ENCODE measurements at places on chromosomes 3 and 15.

DNA sequence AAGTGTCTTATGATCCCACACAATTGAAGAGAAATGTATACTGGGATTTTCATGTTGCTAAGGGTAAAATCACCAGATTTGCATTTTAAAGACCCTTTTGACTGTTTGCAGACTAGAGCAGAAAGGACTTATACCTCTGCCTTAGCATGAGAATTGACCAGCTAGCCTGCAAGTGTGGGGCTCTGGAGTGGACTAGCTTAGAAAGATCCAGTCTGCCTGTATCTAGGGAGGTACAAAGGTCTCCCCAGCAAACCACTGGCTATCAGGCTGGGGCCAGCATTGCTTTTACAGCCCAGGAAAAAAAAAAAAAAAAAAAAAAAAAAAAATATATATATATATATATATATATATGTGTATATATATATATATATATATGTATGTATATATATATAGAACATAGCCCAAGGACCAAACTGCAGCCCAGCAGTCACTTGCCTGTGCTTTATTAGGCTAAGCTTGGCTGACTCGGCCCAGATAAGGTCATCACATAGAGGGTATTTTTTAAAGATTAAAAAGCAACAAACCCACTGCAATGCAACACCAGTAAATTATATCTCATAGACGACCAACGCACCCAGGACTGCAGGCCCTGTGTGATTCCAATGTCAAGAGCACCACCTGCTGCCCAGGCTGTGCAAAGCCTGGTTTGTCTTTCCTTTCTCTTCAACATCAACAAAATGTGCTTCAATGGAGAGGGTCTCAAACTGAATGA, 63.7 kb downstream of the DCLK3 start:
- no peak overlapping the region for H3K27ac ChIP-seq
- H3K36me3 ChIP-seq: no peaks in the 10 kb centered on the region
- H3K4me3 ChIP-seq: no peak overlapping the region
- peaks cover 5% of the 10 kb centered on the region for H3K4me1 ChIP-seq

GRCh38 chr3:149638228-149639092, 19.4 kb downstream of the WWTR1 start:
- H3K27me3 ChIP-seq: no peaks in the 10 kb centered on the region
- H3K4me1 ChIP-seq: peaks cover 32% of the 10 kb centered on the region
- H3K36me3 ChIP-seq: peaks cover 50% of the 10 kb centered on the region
- peak overlapping the region; percentile 3 for H3K27ac ChIP-seq

GRCh38 chr15:76517910-76518309, 181.3 kb downstream of the ISL2 start:
- no peaks in the 10 kb centered on the region for H3K36me3 ChIP-seq
- H3K27me3 ChIP-seq: no peaks in the 10 kb centered on the region
- no peak overlapping the region for H3K27ac ChIP-seq
- no peaks in the 10 kb centered on the region for H3K4me1 ChIP-seq
- DNase-seq: no peak

- no peak overlapping the region for H3K4me3 ChIP-seq
- no peak for DNase-seq
- H3K4me1 ChIP-seq: no peaks in the 10 kb centered on the region
- H3K36me3 ChIP-seq: no peaks in the 10 kb centered on the region
Observed at GRCh38 chr3:55044486-55044885, 116.6 kb upstream of the LRTM1 start.

DNA sequence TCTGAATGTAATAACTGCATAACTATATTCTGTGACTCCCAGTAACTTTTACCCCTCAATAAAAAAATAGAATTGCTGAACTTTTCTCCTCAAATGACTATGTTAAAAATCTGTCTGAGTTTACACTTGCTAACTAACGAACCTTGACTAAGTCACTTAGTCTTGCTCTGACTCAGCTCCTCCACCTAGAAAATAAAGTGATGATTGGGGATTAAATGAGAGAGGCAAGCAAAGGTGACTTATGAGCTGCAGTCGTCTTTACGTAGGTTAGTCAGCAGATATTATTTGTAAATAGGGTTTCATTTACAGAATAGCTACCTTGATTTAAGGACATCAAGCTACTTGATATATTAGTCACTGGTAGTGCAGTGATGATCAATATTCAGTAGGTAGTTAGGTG, 476.9 kb downstream of the MECOM start:
- peaks cover 4% of the 10 kb centered on the region for H3K4me1 ChIP-seq
- DNase-seq: no peak
- H3K4me3 ChIP-seq: no peak overlapping the region
- H3K36me3 ChIP-seq: no peaks in the 10 kb centered on the region
- H3K27ac ChIP-seq: no peak overlapping the region

- no peak overlapping the region for H3K4me3 ChIP-seq
- no peaks in the 10 kb centered on the region for H3K36me3 ChIP-seq
- H3K27ac ChIP-seq: no peak overlapping the region
- H3K4me1 ChIP-seq: peaks cover 10% of the 10 kb centered on the region
- H3K27me3 ChIP-seq: peaks cover 6% of the 10 kb centered on the region
Observed at GRCh38 chr15:33654860-33655259, 313.4 kb upstream of the CHRM5 start.

DNA sequence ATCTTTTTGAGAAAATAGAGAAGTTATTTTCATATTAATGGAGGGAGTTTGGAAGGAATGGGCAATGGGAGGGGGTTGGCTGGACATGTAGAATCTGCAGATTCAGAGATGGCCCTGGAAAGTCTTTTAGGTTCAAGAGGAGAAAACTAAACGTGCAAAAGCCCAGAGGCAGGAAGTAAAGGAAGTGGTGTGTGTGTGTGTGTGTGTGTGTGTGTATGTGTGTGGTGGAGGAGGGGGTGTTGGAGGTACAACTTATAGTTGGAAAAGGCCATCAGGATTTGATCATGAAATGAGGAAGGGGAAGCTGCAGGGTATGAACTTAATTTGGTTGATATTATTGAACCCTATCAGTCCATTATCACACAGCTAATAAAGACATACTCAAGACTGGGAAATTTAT, 5.6 kb upstream of the LPP start:
- H3K4me3 ChIP-seq: no peak overlapping the region
- no peaks in the 10 kb centered on the region for H3K36me3 ChIP-seq
- DNase-seq: no peak
- peaks cover 13% of the 10 kb centered on the region for H3K4me1 ChIP-seq

DNA sequence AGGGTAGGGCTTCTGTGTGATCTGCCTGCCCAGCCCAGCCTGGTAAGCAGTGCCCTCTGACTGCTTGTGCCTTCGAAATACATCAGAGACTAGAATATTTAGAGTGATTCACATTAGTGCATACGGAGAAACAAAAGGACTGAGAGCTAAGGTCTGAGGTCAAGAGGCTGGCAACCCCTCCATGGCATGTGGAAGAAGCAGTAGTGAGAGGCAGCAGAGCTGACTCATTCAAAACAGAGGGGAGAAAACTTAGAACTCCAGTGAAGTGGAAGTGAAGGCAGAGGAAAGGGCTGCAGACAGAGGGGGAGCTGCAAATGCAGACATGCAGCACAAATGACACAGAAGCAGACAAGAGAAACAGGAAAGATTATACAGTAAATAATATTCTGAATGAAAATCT, 61.6 kb downstream of the ULK4 start:
- H3K4me3 ChIP-seq: no peak overlapping the region
- peaks cover 3% of the 10 kb centered on the region for H3K27me3 ChIP-seq
- H3K4me1 ChIP-seq: peaks cover 8% of the 10 kb centered on the region
- no peaks in the 10 kb centered on the region for H3K36me3 ChIP-seq

- H3K36me3 ChIP-seq: peaks cover 13% of the 10 kb centered on the region
- peak overlapping the region; percentile 27 for H3K27ac ChIP-seq
- no peak overlapping the region for H3K4me3 ChIP-seq
- H3K4me1 ChIP-seq: peaks cover 6% of the 10 kb centered on the region
- H3K27me3 ChIP-seq: no peaks in the 10 kb centered on the region
Observed at GRCh38 chr3:11297126-11297525, 24.9 kb downstream of the ATG7 start.

DNA sequence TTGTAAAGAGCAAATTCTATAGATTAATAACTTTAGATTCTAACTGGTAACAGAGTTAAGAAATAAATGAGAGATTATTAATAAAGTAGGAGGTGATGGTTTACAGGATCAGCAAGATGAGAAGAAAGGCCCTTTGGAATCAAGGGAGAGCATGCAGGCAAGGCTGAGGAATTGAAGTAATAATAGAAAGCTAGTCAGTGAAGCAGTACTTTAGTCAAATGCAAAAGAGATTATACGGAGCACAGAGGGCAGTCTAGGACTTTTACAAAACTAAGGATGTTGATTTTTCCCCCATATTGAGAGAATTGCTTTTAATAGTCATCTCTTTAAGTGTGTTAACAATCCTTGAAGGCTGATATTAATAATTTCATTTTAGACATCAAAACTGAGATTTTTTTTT, 146.4 kb downstream of the ROBO2 start:
- peaks cover 21% of the 10 kb centered on the region for H3K4me1 ChIP-seq
- no peaks in the 10 kb centered on the region for H3K36me3 ChIP-seq
- DNase-seq: no peak
- H3K4me3 ChIP-seq: no peak overlapping the region
- no peaks in the 10 kb centered on the region for H3K27me3 ChIP-seq

- no peak for DNase-seq
- peaks cover 3% of the 10 kb centered on the region for H3K27me3 ChIP-seq
- peaks cover 10% of the 10 kb centered on the region for H3K4me1 ChIP-seq
- H3K36me3 ChIP-seq: peaks cover 77% of the 10 kb centered on the region
- H3K4me3 ChIP-seq: no peak overlapping the region
Observed at GRCh38 chr3:33681667-33682066, 36.4 kb downstream of the CLASP2 start.

DNA sequence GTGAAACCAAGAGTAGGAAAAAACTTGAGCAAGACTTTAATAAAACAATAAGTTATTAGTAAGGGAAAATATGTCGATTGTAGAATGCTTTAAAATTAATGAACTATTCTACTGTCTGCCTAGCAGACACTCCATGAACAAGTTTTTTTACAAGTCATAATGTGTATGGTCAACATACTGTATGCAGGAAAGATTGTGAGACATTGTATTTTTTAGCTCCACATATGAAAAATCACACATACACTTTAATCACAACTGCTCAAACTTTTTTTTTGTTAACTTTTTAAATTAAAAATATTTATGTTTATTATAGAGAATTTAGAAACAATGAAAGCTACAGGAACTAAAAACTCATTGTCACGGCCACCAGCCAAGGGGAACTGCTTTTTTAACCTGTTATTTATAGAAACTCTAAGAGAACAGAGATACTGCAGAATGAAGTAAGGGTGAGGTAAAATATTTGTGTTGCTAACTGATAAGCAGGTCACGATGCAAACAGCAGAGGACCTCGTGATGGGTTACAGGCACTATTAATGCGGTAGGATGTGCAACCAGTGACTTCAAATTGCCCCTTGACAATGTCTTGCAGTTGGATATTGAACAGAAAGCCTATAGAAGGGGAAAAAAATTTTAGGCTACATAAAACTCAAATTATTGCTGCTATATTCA, 53.0 kb downstream of the THSD4 start:
- no peaks in the 10 kb centered on the region for H3K4me1 ChIP-seq
- H3K4me3 ChIP-seq: no peak overlapping the region
- no peak for DNase-seq
- peaks cover 33% of the 10 kb centered on the region for H3K36me3 ChIP-seq

DNA sequence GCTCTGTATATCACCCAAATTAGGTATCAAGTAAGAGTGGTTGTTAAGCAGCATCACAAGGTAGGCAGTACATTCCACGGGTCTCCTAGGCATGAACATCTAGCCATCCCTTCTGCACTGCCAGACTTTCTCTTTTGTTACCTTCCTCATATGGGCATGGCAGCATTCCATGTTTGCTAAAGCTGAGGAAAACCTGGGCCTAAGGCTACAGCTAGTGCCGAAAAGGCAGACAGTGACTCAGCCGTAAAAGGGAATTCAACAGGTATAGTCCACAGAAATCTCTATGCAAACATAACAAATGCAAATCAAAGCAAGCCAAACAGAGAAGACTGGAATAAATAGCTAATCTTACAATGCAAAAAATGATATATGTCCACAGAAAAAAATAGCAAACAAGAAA, 645.4 kb downstream of the ZBBX start:
- H3K36me3 ChIP-seq: no peaks in the 10 kb centered on the region
- H3K27ac ChIP-seq: no peak overlapping the region
- DNase-seq: no peak
- no peak overlapping the region for H3K4me3 ChIP-seq
- no peaks in the 10 kb centered on the region for H3K27me3 ChIP-seq

DNA sequence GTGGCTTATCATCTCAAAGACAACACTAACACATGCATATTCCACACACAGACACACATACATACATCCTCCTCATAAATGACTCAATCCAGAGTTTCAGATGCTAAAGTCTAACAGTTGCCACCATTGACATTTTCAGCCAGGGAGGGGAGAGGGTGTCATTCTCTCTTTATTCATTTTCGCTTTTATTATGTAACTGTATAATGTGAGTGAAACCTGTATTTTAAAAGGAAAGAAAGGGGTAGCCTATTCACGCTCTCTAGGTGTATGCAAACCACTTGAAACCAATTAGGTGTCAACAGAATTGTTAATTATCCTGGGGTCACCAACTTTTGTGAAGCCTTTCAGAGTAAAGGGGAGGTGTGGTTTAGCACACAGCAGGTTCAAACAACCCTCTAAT, 1282.9 kb downstream of the ROBO2 start:
- no peak overlapping the region for H3K27ac ChIP-seq
- H3K27me3 ChIP-seq: peaks cover 15% of the 10 kb centered on the region
- no peaks in the 10 kb centered on the region for H3K36me3 ChIP-seq

GRCh38 chr3:180358179-180358578, 243.8 kb upstream of the TTC14 start:
- no peak overlapping the region for H3K4me3 ChIP-seq
- H3K36me3 ChIP-seq: no peaks in the 10 kb centered on the region
- H3K27ac ChIP-seq: no peak overlapping the region
- H3K27me3 ChIP-seq: peaks cover 3% of the 10 kb centered on the region
- DNase-seq: no peak

GRCh38 chr15:79410237-79410636, 21.9 kb upstream of the MINAR1 start:
- H3K27ac ChIP-seq: no peak overlapping the region
- DNase-seq: no peak
- H3K36me3 ChIP-seq: no peaks in the 10 kb centered on the region
- H3K4me1 ChIP-seq: peaks cover 18% of the 10 kb centered on the region

DNA sequence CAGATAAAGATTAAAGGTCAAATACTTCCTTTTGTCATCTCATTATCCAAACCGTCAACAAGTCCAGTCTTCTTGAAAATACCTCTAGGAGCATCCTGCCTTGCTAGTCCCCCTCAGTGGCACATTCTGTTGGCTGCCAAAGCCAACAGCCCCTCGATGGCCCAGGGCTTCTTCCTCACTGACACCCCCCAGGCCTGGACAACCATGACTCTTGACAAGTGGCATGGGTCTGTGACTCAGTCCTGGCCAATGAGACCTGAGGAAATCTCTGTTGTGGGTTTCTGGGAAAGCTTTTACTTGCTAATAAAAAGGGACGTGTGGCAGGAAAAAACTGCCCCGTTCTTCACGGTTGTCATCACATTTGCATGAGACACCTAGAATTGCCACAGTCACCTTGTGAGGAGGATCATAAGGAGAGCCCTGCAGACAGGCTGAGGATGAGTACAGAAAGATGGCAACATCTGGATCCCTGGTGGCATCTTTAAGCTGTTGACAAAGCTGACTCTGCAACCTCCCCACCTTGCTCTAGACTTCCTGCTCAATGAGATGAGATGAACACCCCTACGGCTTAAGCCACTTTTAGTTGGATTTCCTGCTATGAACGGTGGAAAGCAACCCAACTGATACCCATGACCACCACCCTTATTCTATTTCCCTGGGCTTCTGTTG, 81.5 kb downstream of the OXNAD1 start:
- peaks cover 72% of the 10 kb centered on the region for H3K36me3 ChIP-seq
- no peak for DNase-seq
- H3K27me3 ChIP-seq: no peaks in the 10 kb centered on the region
- no peak overlapping the region for H3K4me3 ChIP-seq
- no peak overlapping the region for H3K27ac ChIP-seq

- H3K4me3 ChIP-seq: no peak overlapping the region
- peaks cover 3% of the 10 kb centered on the region for H3K27me3 ChIP-seq
- DNase-seq: no peak
- H3K27ac ChIP-seq: no peak overlapping the region
Observed at GRCh38 chr3:187098923-187099512, 40.3 kb downstream of the RPL39L start.

All from nephron progenitor cell (in vitro differentiated cells).